ENCODE measurements at places on chromosomes 7 and 10.

GRCh38 chr7:51587604-51588003 is 271.0 kb upstream of the COBL start:
- DNase-seq = no peak

GRCh38 chr7:83934118-83934734 is 260.4 kb downstream of the SEMA3A start:
- peak; percentile 50 for DNase-seq

GRCh38 chr10:3877211-3878000 is 92.4 kb upstream of the KLF6 start:
- peak; percentile 98 for DNase-seq

DNA sequence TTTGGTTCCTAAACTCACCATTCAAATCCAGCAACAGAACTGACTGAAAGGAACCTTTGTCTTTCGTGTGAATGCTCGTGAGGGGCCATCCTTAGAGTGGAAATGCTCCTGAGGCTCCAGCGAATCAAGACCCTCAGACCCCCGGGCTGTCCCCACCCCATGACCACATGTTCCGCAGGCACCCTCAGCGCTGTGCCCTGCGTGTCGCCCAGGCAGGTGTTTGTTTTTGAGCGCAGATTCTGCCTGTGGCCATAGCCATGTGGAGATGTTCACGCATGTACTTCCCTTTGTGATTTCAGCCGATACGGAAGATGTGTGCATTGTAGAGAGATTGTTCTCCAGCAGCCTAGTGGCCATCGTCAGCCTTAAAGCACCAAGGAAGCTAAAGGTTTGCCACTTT is 24.2 kb downstream of the WIPI2 start:
- DNase-seq = no peak

DNA sequence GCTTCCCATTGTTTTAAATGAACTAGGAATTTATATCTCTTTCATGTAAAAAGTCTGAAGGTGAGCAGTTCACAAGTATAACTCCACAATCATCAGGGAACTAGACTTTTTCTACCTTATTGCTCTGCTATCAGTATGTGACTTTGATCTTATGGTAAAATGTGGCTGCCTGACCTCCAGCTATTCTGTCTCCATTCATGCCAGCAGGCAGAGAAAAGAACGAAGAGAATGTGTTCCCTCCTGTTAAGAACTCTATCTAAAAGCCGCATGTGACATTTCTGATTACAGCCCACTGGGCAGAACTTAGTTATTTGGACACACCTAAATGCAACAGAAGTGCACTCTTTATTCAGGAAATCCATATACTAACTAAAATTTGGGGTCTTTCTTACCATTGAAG is 102.8 kb upstream of the MBL2 start:
- no peak for DNase-seq

- peak; percentile 26 for DNase-seq
These were observed 121.6 kb upstream of the ZNF92 start for GRCh38 chr7:65251851-65252620.

DNA sequence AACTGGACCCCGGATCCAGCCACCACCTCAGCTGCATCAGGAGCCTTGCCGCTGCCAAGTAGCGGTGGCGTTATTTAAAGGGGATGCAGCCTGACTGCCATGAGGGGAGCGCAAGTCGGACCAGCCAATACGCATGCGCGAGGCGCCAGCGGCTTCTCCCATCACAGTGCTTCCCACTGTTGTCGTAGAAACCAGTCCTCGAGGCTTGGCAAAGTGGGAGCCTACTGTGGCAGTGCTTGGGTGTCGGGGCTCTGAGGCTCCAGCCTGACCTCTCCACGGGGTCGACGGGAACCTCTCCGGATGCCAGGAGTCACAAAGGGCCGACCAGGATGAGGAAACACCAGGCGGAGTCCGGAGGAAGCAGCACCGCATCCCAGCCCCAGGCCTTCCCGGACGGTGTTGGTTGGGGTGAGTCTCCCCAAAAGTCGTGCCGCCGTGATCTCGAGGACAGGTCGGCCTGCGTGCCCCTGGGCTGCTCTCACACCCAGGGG is 369.6 kb downstream of the ZNF716 start:
- no peak for DNase-seq

- peak; percentile 57 for DNase-seq
These were observed 45.0 kb downstream of the MRC1 start for GRCh38 chr10:17854044-17854652.
